ENCODE measurements at places on chromosomes 2 and 18. TPM values are rescaled to one million over a fixed set of nuclear protein-coding genes. Genes with fewer than 3 reads are reported as not detected.

The BUB1 gene
- total RNA-seq = 10.0 TPM

- no peak overlapping the region for H3K27ac ChIP-seq
- peaks cover 2% of the 10 kb centered on the region for H3K4me1 ChIP-seq
- DNase-seq = no peak
- H3K36me3 ChIP-seq = peaks cover 1% of the 10 kb centered on the region
- H3K27me3 ChIP-seq = no peaks in the 10 kb centered on the region
These were observed 143.4 kb downstream of the ADCYAP1 start for GRCh38 chr18:1048032-1048431.

DNA sequence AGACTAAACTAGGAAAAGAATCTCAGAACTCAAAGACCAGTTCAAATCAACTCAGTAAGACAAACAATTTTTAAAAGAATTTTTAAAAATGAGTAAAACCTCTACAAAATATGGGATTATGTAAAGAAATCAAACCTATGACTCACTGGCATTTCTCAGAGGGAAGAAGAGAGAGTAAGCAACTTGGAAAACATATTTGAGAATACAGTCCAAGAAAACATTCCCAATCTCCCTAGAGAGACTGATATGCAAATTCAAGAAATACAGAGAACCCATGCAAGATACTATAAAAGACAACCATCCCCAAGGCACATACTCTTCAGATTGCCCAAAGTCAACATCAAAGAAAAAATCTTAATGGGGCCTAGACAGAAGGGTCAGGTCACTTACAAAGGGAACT, 162.7 kb downstream of the WDPCP start:
- H3K27me3 ChIP-seq = no peaks in the 10 kb centered on the region
- H3K4me1 ChIP-seq = no peaks in the 10 kb centered on the region
- H3K27ac ChIP-seq = no peak overlapping the region
- peaks cover 6% of the 10 kb centered on the region for H3K36me3 ChIP-seq

DNA sequence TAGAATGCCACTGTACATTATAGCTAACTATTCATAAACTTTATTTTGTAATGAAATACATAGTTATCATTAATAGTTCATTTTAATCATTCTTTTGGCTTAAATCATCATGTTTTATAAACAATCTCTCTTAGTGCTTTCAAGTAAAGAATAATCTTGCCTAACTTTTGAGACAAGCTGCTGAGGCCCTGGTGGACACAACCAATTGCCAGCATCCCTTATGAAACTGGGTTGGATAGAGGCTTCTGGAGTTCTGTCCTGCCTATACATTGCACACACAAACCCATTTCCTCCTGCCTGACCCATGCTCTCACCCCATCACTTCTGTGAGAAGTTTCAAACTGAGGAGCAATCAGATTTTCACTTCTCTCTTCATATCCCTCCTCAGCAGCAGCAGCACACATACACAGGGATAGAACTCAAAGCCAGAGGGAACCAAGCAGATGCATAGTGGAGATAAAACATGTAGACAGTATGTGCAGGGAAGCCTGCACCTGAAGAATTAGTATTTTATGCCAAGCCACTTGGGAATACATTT, 450.0 kb upstream of the SLC14A2 start:
- H3K4me1 ChIP-seq = peaks cover 8% of the 10 kb centered on the region
- H3K27ac ChIP-seq = no peak overlapping the region
- H3K27me3 ChIP-seq = no peaks in the 10 kb centered on the region
- H3K4me3 ChIP-seq = no peak overlapping the region

The AQP12B gene
- total RNA-seq = not detected

The GAL3ST2 gene
- 0.42 TPM for total RNA-seq

GRCh38 chr2:16298866-16299265, 358.5 kb downstream of the MYCN start:
- H3K4me1 ChIP-seq = peaks cover 11% of the 10 kb centered on the region
- H3K36me3 ChIP-seq = peaks cover 10% of the 10 kb centered on the region
- no peak overlapping the region for H3K4me3 ChIP-seq
- H3K27me3 ChIP-seq = peaks cover 7% of the 10 kb centered on the region
- DNase-seq = no peak

The GCG gene
- not detected for total RNA-seq

The SLC30A3 gene
- total RNA-seq = 1.3 TPM

- no peak overlapping the region for H3K4me3 ChIP-seq
- no peak for DNase-seq
These were observed 286.4 kb upstream of the CNTNAP5 start for GRCh38 chr2:123738643-123739042.

GRCh38 chr18:10663750-10664149, 137.9 kb downstream of the NAPG start:
- peaks cover 41% of the 10 kb centered on the region for H3K4me1 ChIP-seq
- H3K4me3 ChIP-seq = no peak overlapping the region
- DNase-seq = no peak
- peaks cover 14% of the 10 kb centered on the region for H3K36me3 ChIP-seq
- H3K27ac ChIP-seq = no peak overlapping the region

The ABCG5 gene
- total RNA-seq = not detected

DNA sequence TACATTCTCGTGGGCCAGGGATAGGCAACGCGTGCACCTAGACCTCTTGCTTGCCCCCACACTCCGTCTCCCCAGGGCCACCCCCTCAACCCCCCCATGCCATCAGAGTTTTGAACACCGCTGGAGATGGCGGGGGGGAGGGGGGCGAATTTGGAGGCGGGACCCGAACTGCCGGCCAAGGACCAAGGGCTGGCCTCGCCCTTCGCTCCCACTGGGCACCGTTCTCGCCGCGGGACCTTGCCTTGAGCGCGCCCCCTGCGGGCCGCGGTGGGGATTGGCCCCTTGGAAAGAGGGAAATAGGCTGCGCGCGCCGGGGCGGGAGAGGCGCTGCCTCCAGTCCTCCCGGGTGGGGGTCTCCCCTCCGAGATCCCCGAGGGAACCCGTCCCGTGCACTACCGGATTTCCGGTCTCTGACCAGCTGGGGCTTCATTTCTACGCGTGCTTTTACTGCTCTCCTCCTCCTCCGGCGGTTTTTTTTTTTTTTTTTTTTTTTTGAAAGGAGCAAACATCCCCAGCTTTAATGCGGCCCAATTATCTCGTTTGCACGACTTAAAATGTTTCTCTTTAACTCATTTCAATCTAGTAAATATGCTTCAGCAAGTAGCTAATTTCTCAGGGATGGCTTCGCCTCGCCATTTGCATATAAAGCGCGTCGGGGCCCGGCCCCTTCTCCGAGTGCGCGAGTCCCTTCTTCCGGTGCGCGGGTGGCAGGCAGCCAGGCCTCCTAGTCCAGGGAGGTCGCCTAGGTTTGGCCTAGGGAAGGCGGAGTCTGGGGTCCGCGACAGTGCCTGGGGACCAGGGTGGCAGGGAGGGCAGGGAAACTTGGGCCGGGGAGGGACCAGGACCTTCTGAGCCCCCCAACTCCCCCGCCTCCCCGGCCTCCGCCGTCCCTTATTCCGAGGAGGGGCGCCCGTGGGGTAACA, 10.0 kb upstream of the GBX2 start:
- peak; percentile 95 for DNase-seq
- H3K36me3 ChIP-seq = no peaks in the 10 kb centered on the region
- H3K4me3 ChIP-seq = peak overlapping the region; percentile 85
- peaks cover 9% of the 10 kb centered on the region for H3K4me1 ChIP-seq

GRCh38 chr2:128791120-128791984, 472.7 kb upstream of the HS6ST1 start:
- no peak overlapping the region for H3K27ac ChIP-seq
- H3K27me3 ChIP-seq = no peaks in the 10 kb centered on the region
- DNase-seq = no peak
- no peaks in the 10 kb centered on the region for H3K36me3 ChIP-seq
- peaks cover under 1% of the 10 kb centered on the region for H3K4me1 ChIP-seq
- no peak overlapping the region for H3K4me3 ChIP-seq

GRCh38 chr2:226963528-226963927, 127.7 kb downstream of the RHBDD1 start:
- H3K4me1 ChIP-seq = no peaks in the 10 kb centered on the region
- no peak overlapping the region for H3K27ac ChIP-seq
- H3K4me3 ChIP-seq = no peak overlapping the region
- no peaks in the 10 kb centered on the region for H3K27me3 ChIP-seq

- DNase-seq = no peak
- H3K4me3 ChIP-seq = no peak overlapping the region
- H3K4me1 ChIP-seq = peaks cover 2% of the 10 kb centered on the region
These were observed 112.3 kb upstream of the AQP4 start for GRCh38 chr18:26977781-26978180.

- no peak overlapping the region for H3K4me3 ChIP-seq
- H3K4me1 ChIP-seq = no peaks in the 10 kb centered on the region
- no peaks in the 10 kb centered on the region for H3K36me3 ChIP-seq
- no peak overlapping the region for H3K27ac ChIP-seq
- H3K27me3 ChIP-seq = no peaks in the 10 kb centered on the region
- no peak for DNase-seq
These were observed 673.8 kb downstream of the ARHGAP15 start for GRCh38 chr2:143802871-143803650.

The DCDC2C gene
- total RNA-seq = not detected

The MYO5B gene
- total RNA-seq = 2.7 TPM

GRCh38 chr18:11654736-11655605, 34.1 kb upstream of the GNAL start:
- no peak overlapping the region for H3K27ac ChIP-seq
- peaks cover 5% of the 10 kb centered on the region for H3K4me1 ChIP-seq
- H3K27me3 ChIP-seq = peaks cover 6% of the 10 kb centered on the region
- H3K4me3 ChIP-seq = peak overlapping the region; percentile 8
- no peaks in the 10 kb centered on the region for H3K36me3 ChIP-seq

The SIGLEC15 gene
- total RNA-seq = not detected

GRCh38 chr2:215900843-215901242, 112.5 kb downstream of the MREG start:
- H3K36me3 ChIP-seq = no peaks in the 10 kb centered on the region
- H3K27me3 ChIP-seq = peaks cover 2% of the 10 kb centered on the region
- no peak overlapping the region for H3K27ac ChIP-seq
- H3K4me3 ChIP-seq = no peak overlapping the region
- DNase-seq = no peak

DNA sequence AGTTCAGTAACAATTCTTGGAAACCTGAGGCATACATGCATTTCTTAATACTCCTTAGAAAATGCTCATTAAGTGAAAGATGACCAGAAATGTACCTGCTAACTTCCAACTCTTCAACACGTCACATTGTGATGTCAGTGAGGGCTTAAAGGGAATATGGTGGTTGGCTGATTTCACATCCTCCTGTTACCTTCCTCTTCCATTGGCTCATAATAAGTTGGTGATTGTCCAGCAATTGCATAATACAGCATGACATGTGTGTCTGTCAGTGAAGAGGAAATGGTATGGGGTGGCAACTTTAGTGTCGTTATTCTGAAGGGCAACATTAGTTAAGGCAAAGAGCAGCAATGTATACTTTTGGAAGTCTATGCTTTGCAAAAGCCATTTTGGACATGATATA, 26.0 kb downstream of the PLEK start:
- DNase-seq = no peak
- no peak overlapping the region for H3K4me3 ChIP-seq
- H3K27ac ChIP-seq = no peak overlapping the region
- no peaks in the 10 kb centered on the region for H3K36me3 ChIP-seq
- peaks cover 11% of the 10 kb centered on the region for H3K4me1 ChIP-seq
- H3K27me3 ChIP-seq = peaks cover 7% of the 10 kb centered on the region

The NAT8 gene
- not detected for total RNA-seq

GRCh38 chr2:59745085-59745484, 808.4 kb downstream of the BCL11A start:
- no peaks in the 10 kb centered on the region for H3K4me1 ChIP-seq
- DNase-seq = no peak
- H3K4me3 ChIP-seq = no peak overlapping the region
- H3K27me3 ChIP-seq = no peaks in the 10 kb centered on the region
- H3K36me3 ChIP-seq = no peaks in the 10 kb centered on the region

GRCh38 chr2:205321231-205321630, 361.1 kb upstream of the NRP2 start:
- no peaks in the 10 kb centered on the region for H3K36me3 ChIP-seq
- no peaks in the 10 kb centered on the region for H3K4me1 ChIP-seq
- DNase-seq = no peak
- no peaks in the 10 kb centered on the region for H3K27me3 ChIP-seq

The ICA1L gene
- total RNA-seq = 12.0 TPM

DNA sequence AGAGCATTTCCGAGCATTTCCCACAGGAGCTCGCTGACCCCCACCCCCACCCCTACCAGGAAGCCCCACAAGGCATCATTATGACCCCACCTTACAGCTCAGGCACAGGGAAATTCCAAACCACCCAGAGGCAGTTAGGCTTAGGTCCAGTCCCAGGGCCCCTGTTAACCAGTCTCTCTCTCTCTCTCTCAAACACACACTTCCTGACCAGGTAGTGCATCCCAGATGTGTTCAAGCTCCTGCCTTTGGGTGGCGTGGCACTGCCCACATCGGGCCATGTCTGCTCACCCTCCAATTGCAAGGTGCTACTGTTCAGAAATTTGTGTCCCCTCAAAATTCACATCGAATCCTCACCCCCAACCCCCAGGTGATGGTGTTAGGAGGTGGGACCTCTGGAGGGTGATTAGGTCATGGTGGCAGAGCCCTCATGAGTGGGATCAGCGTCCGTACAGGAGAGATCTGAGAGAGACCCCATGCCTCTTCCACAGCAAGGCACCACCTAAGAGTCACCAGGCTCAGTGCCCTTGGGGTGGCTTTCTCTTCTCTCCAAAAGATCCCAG, 8.8 kb downstream of the COPS9 start:
- no peak overlapping the region for H3K27ac ChIP-seq
- peaks cover 22% of the 10 kb centered on the region for H3K36me3 ChIP-seq
- H3K4me3 ChIP-seq = no peak overlapping the region
- peaks cover 4% of the 10 kb centered on the region for H3K27me3 ChIP-seq
- no peak for DNase-seq

The CDH20 gene
- total RNA-seq = 0.47 TPM

- peak overlapping the region; percentile 98 for H3K27ac ChIP-seq
- no peak for DNase-seq
- H3K4me3 ChIP-seq = peak overlapping the region; percentile 71
- peaks cover 20% of the 10 kb centered on the region for H3K27me3 ChIP-seq
- no peaks in the 10 kb centered on the region for H3K36me3 ChIP-seq
- H3K4me1 ChIP-seq = peaks cover 85% of the 10 kb centered on the region
These were observed 127.3 kb downstream of the HDAC4 start for GRCh38 chr2:239273280-239274234.

All from glutamatergic neuron (in vitro differentiated cells).